ENCODE measurements at places on chromosomes 6 and 20. TPM values are rescaled to one million over a fixed set of nuclear protein-coding genes. Genes with fewer than 3 reads are reported as not detected.

The SMAP1 gene
- 25.2 TPM for polyA plus RNA-seq

The PROCR gene
- 40.7 TPM for polyA plus RNA-seq

GRCh38 chr20:56606174-56606945 is 22.7 kb upstream of the TFAP2C start:
- DNase-seq, result no peak

- DNase-seq, result no peak
These were observed 181.0 kb downstream of the CDKAL1 start for GRCh38 chr6:20715135-20715806.

DNA sequence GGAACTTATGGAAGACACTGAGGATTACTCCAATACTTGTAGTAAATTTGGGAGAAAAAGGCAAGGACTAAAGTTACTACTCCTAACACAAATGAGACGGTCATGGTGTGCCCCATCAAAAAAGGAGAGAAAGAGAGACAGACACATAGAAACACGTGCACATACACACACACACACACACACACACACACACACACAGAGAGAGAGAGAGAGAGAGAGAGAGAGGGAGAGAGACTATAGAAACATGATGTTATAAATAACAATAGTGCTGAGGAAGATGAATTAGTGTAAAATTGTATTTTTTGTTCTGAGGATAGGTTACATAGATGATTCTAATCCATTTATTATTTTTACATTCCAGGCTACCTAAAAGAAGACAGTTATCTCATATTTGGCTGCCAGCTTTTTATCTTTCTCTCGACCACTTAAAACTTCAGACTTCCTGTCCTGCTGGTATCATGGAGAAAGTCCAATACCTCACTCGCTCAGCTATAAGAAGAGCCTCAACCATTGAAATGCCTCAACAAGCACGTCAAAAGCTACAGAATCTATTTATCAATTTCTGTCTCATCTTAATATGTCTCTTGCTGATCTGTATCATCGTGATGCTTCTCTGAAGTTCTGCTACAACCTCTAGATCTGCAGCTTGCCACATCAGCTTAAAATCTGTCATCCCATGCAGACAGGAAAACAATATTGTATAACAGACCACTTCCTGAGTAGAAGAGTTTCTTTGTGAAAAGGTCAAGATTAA is 10.5 kb downstream of the PLN start:
- no peak for DNase-seq

GRCh38 chr6:2263896-2264295 is 18.5 kb upstream of the GMDS start:
- DNase-seq, result no peak

The PCK1 gene
- not detected for polyA plus RNA-seq

GRCh38 chr6:108168501-108169463 is 3.0 kb downstream of the NR2E1 start:
- peak; percentile 49 for DNase-seq

- no peak for DNase-seq
These were observed 224.3 kb downstream of the ERMARD start for GRCh38 chr6:169975701-169976100.

DNA sequence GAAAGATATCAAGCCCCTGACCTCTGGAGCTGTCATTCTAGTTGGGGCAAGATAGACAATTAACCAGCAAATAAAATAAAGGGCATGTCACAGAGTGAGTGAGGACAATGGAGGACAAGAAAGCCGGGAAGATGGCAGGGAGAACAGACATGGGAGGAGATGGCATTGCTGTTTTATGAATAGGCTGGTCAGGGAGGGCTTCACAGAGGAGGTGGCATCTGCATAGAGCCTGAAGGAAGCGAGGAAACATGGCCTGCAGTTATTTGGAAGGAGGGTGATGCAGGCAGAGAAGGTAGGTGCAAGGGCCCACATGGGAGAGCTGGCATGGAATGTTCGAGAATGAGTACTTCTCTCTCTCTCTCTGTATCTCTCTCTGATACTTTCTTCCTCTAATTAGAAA is 63.7 kb downstream of the EFCAB8 start:
- no peak for DNase-seq

GRCh38 chr6:138571585-138572166 is 72.4 kb upstream of the NHSL1 start:
- peak; percentile 42 for DNase-seq

The FAM83D gene
- 13.0 TPM for polyA plus RNA-seq

GRCh38 chr20:59564943-59565342 is 39.4 kb upstream of the PHACTR3 start:
- DNase-seq, result no peak

The MDFI gene
- polyA plus RNA-seq, result 50.4 TPM

The BANF2 gene
- polyA plus RNA-seq, result not detected

DNA sequence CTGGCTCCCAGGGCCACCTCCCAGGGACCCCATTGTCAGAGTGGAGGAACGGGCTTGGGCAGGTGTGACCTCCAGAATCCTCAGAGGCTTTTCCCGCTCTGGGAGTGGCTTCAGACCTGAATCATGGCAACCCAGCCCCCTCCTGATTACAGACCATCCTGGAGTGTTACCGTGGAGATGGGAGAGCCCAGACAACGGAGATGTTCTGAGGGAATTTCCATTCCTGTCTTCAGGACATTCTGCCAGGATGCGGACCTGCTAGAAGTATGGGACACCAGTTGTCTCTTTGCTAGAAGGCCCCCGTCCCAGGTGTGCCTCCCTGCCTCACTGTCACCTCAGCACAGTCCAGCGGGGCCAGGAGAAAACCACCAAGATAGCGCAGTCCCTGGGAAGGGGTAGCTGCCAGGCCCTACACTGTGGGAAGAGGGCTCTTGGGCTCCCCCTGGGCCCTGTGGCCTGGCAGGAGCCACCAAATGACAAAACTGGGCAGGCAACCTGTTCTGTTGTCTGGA is 109.9 kb downstream of the PSMB1 start:
- no peak for DNase-seq

GRCh38 chr20:36273414-36274180 is 32.5 kb upstream of the DLGAP4 start:
- peak; percentile 16 for DNase-seq

DNA sequence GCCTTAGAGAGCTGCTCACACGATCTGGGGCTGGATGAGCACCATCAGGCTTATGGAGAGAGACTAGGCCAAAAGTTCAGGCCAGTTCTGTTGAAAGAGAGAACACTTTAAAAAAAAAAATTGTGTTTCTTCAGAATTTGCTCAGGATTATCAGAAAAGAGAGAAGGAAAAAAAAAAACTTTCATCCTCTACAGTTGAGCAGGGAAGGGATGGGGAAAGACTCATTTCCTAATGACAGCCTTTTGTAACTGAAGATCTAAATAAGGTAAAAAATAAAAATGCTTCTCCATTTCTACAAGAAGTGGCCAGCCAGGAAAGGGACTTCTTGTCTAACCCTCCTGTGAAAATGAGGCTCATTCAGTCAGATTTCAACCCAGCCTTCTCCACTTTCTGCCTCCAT is 134.8 kb downstream of the LY86 start:
- DNase-seq, result no peak

- DNase-seq, result peak; percentile 48
These were observed 88.9 kb upstream of the ELOVL5 start for GRCh38 chr6:53437557-53438202.

GRCh38 chr6:26064619-26065257 is 22.5 kb upstream of the HFE start:
- DNase-seq, result peak; percentile 60

- DNase-seq, result peak; percentile 41
These were observed 10.7 kb downstream of the MAPRE1 start for GRCh38 chr20:32830437-32830836.

- peak; percentile 78 for DNase-seq
These were observed 17.2 kb downstream of the KCNK17 start for GRCh38 chr6:39296745-39297640.

GRCh38 chr20:44065401-44066340 is 121.3 kb downstream of the JPH2 start:
- DNase-seq, result no peak

DNA sequence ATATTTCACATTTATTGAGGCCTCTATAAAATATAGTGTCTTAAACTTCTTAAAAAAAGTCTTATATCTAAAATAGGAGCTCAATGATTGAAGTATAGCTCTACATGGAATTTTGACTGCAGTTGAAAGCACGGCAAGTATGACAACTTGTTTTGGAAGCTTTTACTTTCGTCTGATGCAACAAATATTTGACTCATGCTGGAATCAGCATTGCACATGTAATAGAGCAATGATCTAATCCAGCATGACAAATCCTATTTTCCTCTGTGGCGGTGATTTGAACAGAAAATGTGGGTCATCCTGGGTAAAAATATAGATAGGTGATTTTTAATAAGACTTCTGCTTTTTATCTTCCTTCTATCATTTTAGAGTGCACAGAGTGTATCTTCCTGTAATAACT is 111.6 kb downstream of the TINAG start:
- peak; percentile 76 for DNase-seq

- DNase-seq, result no peak
These were observed 5.2 kb upstream of the PLCB1 start for GRCh38 chr20:8126841-8127378.

GRCh38 chr6:91098006-91098405 is 511.1 kb upstream of the MAP3K7 start:
- DNase-seq, result no peak

The MROH8 gene
- polyA plus RNA-seq, result 5.0 TPM

GRCh38 chr6:56282391-56282790 is 35.0 kb upstream of the COL21A1 start:
- DNase-seq, result no peak

The LGSN gene
- not detected for polyA plus RNA-seq

The GABRR1 gene
- 1.1 TPM for polyA plus RNA-seq

- DNase-seq, result no peak
These were observed 177.2 kb upstream of the COL21A1 start for GRCh38 chr6:56424542-56425083.

DNA sequence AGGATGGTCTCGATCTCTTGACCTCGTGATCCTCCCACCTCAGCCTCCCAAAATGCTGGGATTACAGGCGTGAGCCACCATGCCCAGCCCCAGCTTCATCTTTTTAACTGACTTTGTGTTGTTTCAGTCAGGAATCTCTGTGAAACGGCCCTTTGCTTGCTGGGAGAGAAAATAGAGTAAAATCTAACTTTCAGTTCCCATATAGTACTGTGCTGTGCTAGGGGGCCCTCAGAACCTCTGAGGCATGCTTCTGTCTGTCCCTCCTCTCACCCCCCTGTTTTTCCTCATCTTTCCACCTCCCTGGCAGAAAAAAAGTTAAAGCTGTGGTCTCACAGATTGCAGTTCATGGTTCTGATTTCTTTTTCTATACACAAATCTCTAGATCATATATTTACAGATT is 48.4 kb downstream of the LRP11 start:
- DNase-seq, result no peak

DNA sequence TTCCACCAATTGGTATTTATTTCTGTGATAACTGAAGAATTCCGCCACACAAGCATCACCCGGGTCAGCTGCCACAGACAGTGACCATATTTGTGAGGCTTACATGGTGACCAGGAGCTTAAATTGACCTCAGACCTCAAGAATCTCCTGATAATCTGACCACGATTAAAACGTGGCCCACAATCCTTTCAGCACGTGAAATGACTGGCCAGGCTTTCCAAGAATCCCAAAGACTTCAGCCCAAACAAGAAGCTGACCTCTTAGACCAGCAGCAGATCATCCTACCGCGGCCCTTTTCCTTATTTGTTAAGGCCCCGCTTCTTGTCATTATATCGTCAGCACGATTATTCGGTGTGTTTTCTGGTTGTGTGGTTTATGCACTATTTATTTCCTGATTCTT is 45.6 kb upstream of the CD93 start:
- no peak for DNase-seq

DNA sequence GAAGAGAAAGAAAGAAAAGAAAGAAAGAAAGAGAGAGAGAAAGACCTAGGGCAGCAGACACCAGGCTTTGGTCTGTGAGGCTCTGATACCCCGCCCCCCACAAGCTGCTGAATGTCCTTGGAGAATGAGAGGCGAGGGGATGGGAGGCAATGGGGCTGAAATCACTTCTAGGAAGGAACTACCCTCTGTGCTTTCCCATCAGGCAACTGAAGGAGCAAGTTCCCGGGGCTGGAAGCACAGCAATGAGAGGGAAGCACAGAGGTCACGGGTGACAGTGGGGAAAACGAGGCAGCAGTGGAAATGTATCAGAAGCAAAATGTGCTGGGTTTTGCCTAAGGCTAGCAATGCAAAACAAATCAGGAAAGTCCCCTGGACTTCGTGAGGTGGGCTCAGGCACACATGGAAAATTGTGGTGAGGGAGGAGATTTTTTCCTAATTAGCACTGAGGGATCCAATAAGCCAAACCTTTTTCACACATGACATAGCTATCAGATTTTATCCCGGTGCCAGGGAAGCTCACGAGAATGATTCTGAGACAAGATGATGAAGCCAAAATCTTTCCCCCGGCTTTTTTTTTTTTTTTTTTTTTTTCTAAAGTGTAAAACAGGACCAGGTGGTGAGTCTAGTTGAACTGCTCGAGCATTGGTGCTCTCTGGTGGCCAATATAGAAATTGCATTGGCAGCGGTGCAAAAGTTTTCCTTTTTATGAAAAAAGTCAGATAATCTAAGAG is 16.8 kb upstream of the ARFGEF2 start:
- peak; percentile 88 for DNase-seq

DNA sequence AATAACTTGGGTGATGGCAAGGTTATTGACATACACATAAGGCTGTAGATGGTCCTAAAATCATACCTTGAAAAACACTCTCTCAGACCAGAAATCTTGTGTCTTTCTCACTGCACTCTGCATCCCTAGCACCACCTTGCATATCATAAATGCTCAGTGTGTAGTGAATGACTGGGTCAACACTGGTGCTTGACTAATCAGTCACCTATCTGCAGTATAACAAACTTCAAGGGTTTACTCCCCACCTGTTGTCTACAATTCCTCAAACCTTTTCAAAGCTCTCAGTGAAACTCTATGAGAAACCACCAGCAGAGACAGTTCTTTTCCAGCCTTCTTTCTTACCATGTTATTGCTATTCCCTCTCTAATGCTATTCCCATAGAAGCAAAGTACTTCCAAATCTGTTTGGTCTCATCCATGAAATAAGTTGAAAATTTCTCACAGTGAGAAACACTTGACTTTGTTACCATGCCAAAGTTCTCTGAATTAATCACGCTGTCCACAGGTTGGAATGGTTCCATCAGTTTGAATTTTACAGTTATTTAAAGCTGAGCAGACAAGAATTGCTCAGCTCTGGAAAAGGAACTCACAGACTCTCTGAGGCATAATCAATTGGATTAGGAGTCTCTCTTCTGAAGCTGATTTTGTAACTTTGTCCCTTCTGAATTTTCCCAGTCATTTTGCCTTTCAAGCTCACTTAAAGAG is 104.8 kb upstream of the EYA4 start:
- DNase-seq, result peak; percentile 88

The LPIN3 gene
- 7.2 TPM for polyA plus RNA-seq

- no peak for DNase-seq
These were observed 107.5 kb downstream of the DTNBP1 start for GRCh38 chr6:15555101-15556038.

The TRIM31 gene
- not detected for polyA plus RNA-seq

The HLA-DPA1 gene
- 16.3 TPM for polyA plus RNA-seq

The NOX3 gene
- polyA plus RNA-seq, result not detected

The TREML2 gene
- 0.09 TPM for polyA plus RNA-seq

The C6orf15 gene
- not detected for polyA plus RNA-seq
